ENCODE measurements at places on chromosomes 13 and 19.

DNA sequence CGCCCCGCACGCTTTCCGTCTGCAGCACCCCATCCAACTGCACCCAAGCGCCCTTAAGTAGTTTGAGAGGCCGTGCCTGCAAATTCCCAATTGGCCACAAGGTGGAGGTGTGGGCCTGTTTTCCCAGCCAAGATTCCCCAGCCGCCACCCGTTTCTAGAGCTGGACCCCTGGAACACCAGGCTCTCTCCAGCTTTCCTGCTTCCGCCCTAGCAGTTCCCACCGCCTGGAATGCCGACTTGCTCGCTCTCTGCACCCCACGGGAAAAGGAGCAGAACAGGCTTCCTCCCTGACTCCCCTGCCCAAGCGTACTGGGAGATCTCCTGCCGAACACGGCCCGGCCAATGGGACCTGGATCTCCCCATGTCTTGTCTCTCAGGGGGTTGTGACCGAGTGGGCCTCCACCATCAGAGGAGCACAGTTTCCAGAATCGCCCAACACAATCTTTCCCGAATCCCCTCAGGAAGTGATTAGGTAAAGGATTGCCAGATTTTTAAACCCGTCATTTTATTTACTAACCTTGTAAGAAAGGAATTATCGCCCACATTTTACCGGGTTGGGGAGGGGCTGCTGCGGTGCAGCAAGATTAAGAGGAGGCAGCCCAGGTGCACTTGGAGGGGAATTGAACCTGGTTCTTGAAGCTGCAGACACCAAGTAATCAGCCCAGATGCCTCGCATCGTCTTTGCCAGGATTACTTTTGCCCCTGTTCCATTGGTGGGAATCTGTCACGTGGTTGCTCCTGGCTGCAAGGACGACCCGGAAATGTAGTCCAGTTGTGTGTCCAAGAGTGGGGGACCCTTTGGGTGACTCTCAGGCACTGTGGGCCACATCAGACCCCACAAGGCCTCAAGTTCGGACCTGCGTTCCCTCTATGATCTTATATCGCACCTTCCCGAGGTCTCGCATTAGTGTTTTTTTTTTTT lies 3.5 kb upstream of the NAPSA start:
- peak; percentile 88 for DNase-seq

DNA sequence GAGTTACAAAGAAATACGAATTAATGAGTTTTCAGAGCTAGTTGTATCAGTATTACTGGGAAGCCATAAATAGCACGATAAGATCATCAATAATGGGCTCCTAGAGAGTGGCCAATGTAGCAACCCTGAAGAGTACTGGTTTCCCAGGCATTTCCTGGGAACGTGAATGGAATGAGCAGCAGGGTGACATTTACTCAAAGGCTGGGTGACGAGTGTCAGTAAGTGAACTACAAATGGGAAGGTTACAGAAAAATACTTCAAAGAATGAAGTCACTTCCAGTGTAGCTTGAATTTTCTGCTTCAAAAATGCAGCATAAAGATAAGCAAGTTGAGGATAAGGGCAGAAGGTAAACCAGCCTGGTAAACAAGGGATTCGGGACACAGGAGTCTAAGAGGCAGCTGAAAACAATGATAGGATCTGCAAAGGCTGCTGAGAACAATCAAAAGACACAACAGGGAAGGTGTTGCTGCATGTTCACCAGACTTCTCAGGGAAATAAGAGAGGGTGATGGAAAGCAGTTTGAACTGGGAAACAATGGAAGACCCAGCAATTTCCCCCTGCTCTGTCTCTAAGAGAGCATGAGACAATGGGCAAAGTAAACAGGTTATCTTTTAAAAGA lies 48.6 kb upstream of the POSTN start:
- DNase-seq, result no peak

DNA sequence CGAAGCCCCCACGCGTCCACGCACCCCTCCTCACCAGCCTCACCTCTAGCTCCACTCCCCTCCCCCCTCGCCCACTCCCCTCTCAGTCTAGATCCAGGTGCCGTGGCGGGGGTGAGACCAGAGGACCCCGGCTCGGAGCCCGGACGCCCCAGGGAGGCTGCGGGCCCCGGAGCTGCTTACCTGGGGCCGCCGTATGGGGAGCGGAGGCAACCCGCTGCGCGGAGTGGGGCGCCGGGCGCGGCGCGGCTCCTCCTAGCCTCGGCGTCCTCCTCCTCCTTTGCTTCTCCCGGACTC lies 353 bp downstream of the ENOX1 start:
- DNase-seq, result no peak

GRCh38 chr13:100483841-100484381 lies 104.7 kb downstream of the GGACT start:
- no peak for DNase-seq

- DNase-seq, result no peak
These were observed 24.4 kb upstream of the TNFSF11 start for GRCh38 chr13:42549552-42549936.

GRCh38 chr19:47107953-47108746 lies 5.4 kb downstream of the ZC3H4 start:
- no peak for DNase-seq

- no peak for DNase-seq
These were observed 23.2 kb downstream of the SUGP1 start for GRCh38 chr19:19296953-19297689.

- peak; percentile 16 for DNase-seq
These were observed 21.0 kb upstream of the SERP2 start for GRCh38 chr13:44352671-44353070.

GRCh38 chr13:25067064-25067463 lies 28.9 kb upstream of the PABPC3 start:
- peak; percentile 36 for DNase-seq

GRCh38 chr19:56594446-56594782 lies 688 bp upstream of the ZNF71 start:
- no peak for DNase-seq

- DNase-seq, result no peak
These were observed 50.8 kb downstream of the RFX2 start for GRCh38 chr19:6059396-6059947.

DNA sequence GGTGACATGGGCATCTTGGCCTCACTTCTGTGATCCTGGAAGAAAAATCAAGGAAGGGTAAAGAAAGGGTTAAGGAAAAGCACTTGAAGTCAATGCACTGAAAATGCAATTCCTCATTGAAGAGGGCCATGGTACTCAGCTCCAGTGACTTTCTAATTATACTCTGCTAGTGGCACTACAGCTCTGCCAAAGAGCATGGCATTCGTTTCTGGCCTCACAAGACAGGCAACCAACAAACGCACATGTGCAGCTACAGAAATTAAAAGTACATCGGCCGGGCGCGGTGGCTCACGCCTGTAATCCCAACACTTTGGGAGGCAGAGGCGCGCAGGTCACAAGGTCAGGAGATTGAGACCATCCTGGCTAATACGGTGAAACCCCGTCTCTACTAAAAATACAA lies 21.8 kb downstream of the SACS start:
- no peak for DNase-seq

- DNase-seq, result no peak
These were observed 268.7 kb downstream of the NHLRC3 start for GRCh38 chr13:39306639-39307589.

DNA sequence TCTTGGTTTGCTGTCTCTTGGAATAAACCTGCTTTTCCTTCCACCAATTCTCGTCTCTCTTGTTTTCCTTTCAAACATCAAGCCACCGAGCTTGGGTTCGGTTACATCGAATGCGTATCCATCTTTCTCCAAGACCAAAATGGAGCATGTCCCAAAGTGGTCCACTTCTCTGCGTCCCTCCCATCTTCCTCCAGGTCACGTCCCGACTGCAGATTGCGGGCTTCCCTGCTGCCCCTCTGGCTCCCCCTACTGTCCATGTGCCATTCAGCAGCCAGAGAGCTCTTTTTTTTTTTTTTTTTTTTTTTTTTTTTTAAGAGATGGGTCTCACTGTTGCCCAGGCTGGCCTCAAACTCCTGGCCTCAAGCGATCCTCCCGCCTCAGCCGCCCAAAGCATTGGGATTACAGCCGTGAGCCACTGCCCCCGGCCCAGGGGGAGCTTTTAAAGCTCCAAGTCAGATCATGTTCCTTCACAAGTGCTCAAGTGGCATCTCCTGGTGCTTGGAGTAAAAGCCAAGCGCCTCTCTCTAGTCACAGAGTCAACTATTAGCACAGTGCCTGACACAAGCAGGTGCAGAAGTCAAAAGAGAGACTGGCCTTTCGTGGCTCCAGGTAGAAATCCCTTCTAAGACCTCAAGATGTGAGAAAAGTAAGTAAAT lies 10.0 kb downstream of the COL5A3 start:
- DNase-seq, result peak; percentile 12
